ENCODE measurements at places on chromosomes 6 and 20. TPM values are rescaled to one million over a fixed set of nuclear protein-coding genes. Genes with fewer than 3 reads are reported as not detected.

Gene HMGA1
- total RNA-seq, result 976 TPM

Gene RIMS1
- total RNA-seq, result not detected

Gene RCAN2
- 1.1 TPM for total RNA-seq

Gene COL21A1
- total RNA-seq, result not detected

DNA sequence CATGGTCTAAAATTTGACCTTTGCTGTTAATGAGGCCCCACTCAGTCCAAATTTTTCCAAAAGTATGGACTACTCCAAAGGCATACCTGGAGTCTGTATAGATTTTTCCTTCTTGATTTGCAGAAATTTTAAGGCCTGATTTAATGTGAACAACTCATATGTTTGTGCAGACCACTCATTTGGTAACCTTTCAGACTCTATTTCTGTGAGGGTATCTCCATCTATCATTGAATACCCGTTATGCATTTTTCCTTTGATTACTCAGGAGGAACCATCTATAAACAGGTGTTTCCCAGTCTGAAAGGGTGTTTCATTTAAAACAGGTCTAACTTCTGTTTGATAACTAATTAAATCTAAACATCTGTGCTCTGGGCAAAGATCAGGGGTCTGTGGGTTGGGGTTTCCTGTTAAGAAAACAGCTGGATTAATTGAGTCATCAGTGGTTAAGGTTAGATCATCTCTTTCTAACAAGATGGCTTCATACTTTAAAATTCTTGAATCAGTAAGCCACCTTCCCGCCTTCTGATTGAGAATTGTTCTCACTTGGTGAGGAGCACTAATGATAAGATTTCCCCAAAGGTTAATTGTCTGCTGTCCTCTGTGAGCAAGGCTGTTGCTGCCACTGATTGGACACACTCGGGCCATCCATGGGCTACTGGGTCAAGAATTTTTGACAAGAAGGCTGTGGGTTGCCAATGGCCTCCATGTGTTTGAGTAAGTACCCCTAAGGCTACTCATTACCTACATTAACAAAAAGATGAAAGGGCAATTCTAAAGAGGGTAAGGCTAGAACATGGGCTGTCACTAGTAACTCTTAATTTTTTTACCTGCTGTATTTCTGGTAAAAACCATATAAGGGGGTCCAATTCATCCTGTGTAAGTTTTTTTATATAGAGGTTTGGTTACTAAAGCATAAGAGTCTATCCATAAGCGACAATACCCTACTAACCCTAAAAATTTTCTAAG lies 24.1 kb downstream of the HLA-B start:
- peak; percentile 27 for DNase-seq

DNA sequence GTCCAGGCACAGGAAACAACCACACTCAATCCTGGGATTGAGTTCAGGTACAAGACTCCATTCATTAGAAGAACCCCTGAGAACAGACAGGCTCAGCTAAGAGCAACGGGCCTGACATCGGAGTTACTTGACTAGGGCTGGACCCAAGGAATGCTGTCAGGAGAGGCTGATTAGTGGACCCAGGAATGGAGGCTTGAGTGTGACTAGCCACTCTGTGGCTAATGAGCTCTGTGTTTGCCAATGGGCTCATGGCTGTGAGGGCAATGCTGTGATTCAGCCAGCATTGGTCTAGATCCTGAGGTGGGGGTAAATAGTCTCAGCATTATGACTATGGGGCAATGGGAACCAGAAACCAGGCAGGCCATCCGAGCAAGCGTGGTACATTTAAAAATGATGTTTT lies 71.8 kb downstream of the RIOK1 start:
- no peak for DNase-seq

GRCh38 chr6:9140951-9141460 lies 705.7 kb upstream of the SLC35B3 start:
- DNase-seq, result no peak

DNA sequence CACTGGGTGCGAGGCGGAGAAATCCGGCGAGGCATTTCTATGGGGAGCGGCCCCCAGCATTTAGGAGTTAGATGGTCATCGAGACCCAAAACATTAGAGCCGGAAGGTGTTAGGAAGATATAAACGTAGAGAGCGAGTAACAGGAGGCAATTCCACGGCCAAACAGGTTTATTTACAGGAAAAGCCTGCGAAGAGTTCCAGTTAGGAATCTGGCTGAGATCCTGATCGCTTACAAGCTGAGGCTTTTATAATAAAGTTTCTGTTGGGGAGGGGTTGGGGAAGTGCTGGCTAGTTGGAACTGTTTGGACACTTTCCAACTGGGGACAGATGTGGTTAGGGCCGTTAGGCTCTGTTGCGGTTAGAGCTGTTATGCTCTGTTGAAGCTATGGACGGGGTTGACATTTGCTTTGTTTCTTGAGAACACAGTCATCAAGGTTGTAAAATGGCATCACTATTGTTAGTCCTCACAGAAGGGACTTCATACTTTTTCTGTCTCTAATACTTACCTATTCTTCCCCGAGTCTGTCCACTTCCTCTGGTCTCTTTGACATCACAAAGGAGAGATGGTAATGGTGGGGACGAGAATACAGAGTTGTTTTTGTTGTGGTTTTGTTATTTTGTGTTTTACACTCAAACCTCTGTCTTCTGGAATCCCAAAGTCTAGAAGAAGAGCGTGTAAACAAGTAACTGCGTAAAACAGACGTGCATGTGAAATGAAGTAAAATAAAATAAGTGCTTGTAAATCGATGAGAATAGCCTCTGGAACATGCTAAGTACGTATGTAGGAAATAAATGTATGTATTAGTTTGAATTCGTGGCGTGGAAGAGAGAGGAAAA lies 554 bp upstream of the ZSCAN31 start:
- no peak for DNase-seq

- no peak for DNase-seq
Observed at GRCh38 chr6:72533606-72534005, 88.3 kb upstream of the KCNQ5 start.

DNA sequence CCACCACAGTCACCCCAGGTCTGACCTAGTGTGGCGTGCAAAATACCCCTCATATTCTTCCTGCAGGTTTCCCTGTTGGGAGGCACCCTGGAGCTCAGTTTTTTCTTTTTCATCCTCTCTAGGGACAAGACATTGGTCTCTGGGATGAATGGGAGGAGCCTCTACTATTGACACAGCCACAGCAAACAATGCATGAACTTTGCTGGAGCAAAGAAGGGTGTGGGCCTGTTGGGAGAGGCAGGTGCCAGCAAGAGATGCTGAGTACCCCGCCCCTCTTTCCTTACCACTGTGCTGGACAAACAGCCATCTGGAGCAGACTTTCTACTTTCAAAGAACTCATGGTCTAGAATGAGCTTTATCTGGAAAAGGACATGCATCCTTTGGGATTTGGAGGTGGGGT lies 10.1 kb downstream of the TGM3 start:
- DNase-seq, result no peak
